ENCODE measurements at places on chromosomes 12 and 14.

DNA sequence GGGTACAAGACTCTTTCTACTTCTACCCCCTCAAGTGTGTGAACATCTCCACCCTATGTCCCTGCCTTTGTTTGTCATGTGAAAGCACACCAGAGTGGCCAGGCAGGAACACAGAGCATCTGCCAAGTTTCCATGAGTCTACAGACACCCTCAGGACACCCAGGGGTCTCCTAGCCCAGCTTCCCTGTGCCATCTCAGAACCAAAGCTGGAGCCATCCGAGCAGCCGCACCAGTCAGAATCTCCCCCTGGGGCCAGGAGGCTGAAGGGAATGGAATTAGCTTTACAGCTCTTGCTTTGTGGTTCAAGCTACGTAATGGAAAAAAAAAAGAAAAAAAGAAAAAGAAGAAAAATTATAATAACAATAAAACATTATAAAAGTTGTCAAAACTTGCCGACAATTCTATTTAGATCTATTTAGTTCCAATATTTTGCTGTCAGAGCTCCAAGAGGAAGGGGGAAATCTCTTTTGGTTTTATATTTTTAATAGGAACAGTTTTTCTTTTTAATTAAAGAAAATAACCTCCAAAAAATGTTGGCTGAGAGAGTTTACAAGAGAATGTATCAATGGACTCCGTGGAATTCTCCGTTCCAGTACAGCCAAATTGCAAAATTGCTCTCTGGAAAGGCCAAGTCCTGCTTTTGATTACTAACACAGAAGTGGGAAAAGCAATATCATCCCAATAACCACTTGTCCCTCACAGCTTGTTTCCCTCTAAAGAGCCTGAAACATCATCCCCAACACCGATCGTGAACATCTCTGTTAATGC is 37.1 kb downstream of the TBX5 start:
- no peak for DNase-seq
- no peaks in the 10 kb centered on the region for H3K36me3 ChIP-seq
- no peaks in the 10 kb centered on the region for H3K4me1 ChIP-seq
- no peak overlapping the region for H3K4me3 ChIP-seq
- no peak overlapping the region for H3K27ac ChIP-seq

DNA sequence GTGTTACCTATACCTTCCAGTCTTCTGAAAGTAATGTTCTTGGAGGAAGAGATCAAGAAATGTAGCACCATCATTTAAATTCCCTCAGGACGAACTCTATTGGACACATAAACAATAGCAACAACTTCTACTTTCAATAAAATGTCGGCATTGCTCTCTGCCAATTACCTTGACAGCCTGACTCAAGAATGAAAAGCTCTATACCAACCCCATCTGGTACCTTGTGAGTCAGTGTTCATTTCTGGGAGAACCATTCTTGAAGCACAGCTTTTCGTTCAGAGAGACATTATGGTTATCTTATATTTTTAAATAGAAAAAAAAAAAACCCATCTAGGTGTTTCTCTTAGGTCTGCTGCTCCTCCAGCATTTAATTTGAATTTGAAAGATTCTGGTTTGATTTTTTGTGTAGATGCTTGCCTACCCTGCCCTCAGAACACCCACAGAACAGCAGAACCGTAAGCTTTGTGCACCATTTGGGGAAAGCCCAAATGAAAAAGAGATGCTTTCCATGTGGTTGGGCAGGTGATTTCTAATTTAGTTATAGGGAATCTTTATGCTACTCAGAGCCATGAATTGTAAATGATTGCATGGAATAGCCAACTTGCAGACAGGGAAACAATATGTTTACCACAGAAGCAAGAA is 156.0 kb downstream of the SAMD4A start:
- no peak for DNase-seq
- no peak overlapping the region for H3K4me3 ChIP-seq
- H3K4me1 ChIP-seq: no peaks in the 10 kb centered on the region
- H3K27ac ChIP-seq: no peak overlapping the region
- no peaks in the 10 kb centered on the region for H3K27me3 ChIP-seq

- DNase-seq: peak; percentile 88
- no peaks in the 10 kb centered on the region for H3K36me3 ChIP-seq
- H3K4me3 ChIP-seq: peak within 1 kb of the TSS; percentile 75
- H3K27me3 ChIP-seq: no peaks in the 10 kb centered on the region
- no peaks in the 10 kb centered on the region for H3K4me1 ChIP-seq
Observed at GRCh38 chr12:104215638-104216297, at the start of gene TXNRD1. Gene TXNRD1 (plus strand): TSS chr12:104215779. CDS start chr12:104215803, 24 bp downstream.

- H3K27me3 ChIP-seq: no peaks in the 10 kb centered on the region
- no peaks in the 10 kb centered on the region for H3K36me3 ChIP-seq
- no peak for DNase-seq
- no peak overlapping the region for H3K27ac ChIP-seq
Observed at GRCh38 chr14:82759656-82760055, 1226.0 kb upstream of the SEL1L start.

GRCh38 chr14:38404100-38404541 is 148.2 kb upstream of the CLEC14A start:
- H3K27me3 ChIP-seq: no peaks in the 10 kb centered on the region
- H3K4me1 ChIP-seq: no peaks in the 10 kb centered on the region
- no peak overlapping the region for H3K4me3 ChIP-seq
- H3K27ac ChIP-seq: no peak overlapping the region
- H3K36me3 ChIP-seq: no peaks in the 10 kb centered on the region
- no peak for DNase-seq

- H3K4me1 ChIP-seq: no peaks in the 10 kb centered on the region
- H3K27me3 ChIP-seq: no peaks in the 10 kb centered on the region
- no peak for DNase-seq
- H3K36me3 ChIP-seq: no peaks in the 10 kb centered on the region
- H3K4me3 ChIP-seq: no peak overlapping the region
Observed at GRCh38 chr12:63228853-63229252, 77.9 kb upstream of the AVPR1A start.

- H3K27me3 ChIP-seq: no peaks in the 10 kb centered on the region
- H3K27ac ChIP-seq: no peak overlapping the region
- no peak overlapping the region for H3K4me3 ChIP-seq
- peaks cover 8% of the 10 kb centered on the region for H3K4me1 ChIP-seq
- no peak for DNase-seq
Observed at GRCh38 chr12:76768576-76768975, 4.7 kb downstream of the ZDHHC17 start.

DNA sequence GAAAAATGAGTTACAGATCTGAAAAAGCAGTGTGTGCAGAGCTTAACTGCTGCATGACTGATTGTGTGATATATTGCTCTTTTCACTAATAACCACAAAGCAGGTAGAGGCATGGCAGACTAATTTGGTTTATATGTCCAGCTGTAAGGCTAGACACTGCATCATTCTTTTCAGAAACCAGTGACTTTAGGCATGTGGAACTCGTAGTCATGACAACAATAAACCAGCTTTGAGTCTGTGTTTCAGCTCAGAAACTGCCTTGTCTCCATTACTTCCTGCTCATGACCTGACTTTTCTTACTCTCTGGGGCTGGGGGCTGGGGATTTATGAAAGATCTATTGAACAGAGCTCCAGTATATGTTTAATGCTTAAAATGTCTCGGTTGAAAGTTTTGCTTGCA is 146.8 kb upstream of the LRIG3 start:
- H3K4me3 ChIP-seq: no peak overlapping the region
- no peaks in the 10 kb centered on the region for H3K36me3 ChIP-seq
- H3K4me1 ChIP-seq: peaks cover 13% of the 10 kb centered on the region
- H3K27ac ChIP-seq: peak overlapping the region; percentile 18

GRCh38 chr12:14307004-14307403 is 58.5 kb upstream of the ATF7IP start:
- no peaks in the 10 kb centered on the region for H3K4me1 ChIP-seq
- no peaks in the 10 kb centered on the region for H3K36me3 ChIP-seq
- no peak overlapping the region for H3K27ac ChIP-seq
- H3K27me3 ChIP-seq: no peaks in the 10 kb centered on the region

GRCh38 chr12:124687174-124687902 is 119.9 kb upstream of the NCOR2 start:
- no peak for DNase-seq
- no peaks in the 10 kb centered on the region for H3K36me3 ChIP-seq
- no peaks in the 10 kb centered on the region for H3K27me3 ChIP-seq
- H3K4me1 ChIP-seq: no peaks in the 10 kb centered on the region
